Effector memory CD4-positive, alpha-beta T cell (primary cell): ENCODE measurements at places on chromosomes 7 and 10.
A peak's percentile ranks its signal among the peaks of the same experiment; 100 is the strongest.

DNA sequence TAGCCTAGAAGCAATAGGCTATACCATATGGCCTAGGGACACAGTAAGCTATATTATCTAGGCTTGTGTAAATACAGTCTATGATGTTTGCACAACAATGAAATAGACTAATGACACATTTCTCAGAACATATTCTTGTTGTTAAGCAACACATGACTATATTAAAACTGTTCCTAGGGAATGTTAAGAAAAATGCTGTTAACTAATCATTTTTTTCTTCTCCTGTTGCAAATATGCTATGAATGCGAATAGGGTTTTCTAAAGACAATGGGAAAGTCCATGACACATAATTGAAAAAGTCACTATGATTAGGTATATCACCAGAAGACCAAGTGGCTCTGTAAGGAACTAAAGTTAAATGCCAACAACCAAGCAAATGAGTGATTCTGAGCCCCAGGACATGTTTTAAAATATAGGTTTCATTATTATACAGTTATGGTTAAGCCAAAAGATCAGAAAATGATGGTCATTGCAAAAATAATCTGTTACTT lies 454.0 kb upstream of the SORCS1 start:
- no peak for DNase-seq

GRCh38 chr10:34223658-34224057 lies 591.4 kb downstream of the PARD3 start:
- DNase-seq, result no peak

DNA sequence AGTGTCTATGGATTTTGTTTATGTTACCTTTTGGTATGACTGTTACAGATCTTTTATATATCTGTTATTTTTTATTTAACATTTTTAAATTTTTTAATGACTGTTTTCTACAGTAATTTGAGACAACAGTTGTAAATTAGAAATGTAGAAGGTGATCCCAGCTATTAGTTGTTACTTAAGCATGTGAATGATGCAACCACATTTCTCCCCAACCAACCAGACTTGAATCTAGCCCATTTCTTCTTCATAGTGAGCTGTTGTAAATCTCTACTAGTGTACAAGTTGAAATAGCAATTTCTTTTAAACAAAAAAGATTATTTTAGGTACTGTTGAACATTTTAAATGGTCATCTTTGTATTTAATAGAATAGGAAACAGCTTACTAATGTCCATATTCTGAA lies 18.0 kb downstream of the TMEM106B start:
- no peak for DNase-seq

DNA sequence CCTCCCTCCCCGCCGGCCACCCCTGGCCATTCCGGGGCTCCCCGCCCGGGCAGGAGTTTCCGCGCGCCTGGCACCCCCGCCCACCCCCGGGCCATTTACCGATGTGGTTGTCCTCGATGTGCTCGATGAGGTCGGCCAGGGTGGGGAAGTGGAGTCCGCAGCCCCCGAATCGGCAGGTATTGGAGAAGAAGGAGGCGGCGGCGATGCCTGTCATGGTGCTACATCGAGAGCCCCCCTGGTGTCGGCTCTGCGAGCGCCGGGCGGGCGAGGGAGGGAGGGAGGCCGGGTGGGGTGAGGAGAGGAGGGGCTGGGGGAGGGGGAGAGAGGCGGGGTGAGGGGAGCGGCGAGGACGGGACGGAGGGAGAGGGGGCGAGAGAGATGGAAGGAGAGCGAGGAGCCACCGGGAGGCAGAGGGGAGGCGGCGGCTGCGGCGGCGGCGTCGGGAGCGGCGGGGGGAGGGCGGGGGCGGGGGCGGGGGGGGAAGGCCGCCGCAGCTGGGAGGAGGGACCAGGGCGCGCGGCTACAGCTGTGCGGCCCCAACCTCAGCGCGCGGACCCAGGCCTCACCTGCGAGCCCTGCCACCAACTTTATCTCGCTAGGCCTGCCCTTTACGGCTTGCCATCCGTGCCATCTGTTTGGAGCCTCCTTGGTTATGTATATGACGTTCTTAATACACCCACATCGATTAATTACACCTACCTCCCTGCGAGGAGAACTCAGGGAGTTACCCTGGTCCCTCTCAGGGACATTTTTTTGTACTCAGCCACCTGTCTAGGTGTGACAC lies at the start of gene JAZF1:
TSS of gene JAZF1 (minus strand) at position 432 of the 784 bp plus-strand sequence.
- peak; percentile 44 for DNase-seq

- DNase-seq, result no peak
Measured at GRCh38 chr7:147586110-147586509, 1004.5 kb upstream of the C7orf33 start.

- DNase-seq, result no peak
Measured at GRCh38 chr7:36707465-36707864, 16.8 kb downstream of the AOAH start.

DNA sequence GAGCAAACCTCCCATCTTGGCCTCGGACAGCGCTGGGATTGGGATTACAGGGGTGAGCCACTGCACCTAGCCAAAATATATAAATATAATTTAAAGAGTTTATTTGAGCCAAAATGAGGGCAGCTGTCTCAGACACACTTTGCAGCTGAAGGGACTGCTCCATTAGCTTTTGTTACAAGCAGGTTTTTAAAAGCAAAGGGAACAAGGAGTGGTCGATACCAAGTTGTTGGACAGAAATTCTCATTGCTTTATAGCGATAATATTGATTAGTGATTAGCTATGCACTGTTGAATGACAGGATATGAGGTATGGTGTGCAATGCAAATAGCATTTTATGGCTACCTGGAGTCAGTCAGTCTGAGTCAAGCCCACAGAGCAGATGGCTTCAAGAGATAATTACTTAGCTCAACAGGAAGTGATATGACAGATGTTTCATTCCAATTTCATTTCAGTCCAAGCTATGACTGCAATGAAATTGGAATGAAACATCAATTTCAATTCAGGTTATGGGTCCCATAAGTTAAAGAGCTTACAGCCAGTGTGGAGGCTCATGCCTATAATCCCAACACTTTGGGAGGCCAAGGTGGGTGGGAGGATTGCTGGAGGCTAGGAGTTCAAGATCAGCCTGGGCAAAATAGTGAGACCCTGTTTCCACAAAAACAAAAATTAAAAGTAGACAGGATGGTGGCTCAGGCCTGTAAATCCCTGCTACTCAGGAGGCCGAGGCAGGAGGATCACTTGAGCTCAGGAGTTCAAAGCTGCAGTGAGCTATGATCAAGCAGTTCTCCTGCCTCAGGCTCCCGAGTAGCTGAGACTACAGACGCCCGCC lies 23.1 kb downstream of the TYW1 start:
- no peak for DNase-seq

GRCh38 chr10:78212060-78212785 lies 178.6 kb downstream of the RPS24 start:
- no peak for DNase-seq

DNA sequence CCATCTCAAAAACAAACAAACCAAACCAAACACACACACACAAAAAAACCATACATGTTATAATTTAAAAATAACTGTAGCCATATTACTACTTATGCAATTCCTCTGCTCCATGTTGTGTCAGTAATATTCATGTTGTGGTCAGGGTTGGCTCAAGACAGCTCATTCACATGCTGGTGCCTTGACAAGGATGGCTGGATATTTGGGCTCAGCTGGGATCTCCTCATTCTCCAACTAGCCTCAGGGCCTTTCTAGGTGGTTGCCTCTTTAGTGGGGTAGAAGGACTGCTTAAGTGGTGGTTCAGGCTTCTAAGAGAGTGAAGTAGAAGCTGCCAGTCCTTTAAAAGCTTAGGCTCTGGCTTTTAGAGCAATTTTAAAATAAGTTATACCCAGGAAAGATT lies 189.3 kb downstream of the ADRA2A start:
- no peak for DNase-seq

- no peak for DNase-seq
Measured at GRCh38 chr7:142384493-142384922, 126.7 kb upstream of the PRSS58 start.

DNA sequence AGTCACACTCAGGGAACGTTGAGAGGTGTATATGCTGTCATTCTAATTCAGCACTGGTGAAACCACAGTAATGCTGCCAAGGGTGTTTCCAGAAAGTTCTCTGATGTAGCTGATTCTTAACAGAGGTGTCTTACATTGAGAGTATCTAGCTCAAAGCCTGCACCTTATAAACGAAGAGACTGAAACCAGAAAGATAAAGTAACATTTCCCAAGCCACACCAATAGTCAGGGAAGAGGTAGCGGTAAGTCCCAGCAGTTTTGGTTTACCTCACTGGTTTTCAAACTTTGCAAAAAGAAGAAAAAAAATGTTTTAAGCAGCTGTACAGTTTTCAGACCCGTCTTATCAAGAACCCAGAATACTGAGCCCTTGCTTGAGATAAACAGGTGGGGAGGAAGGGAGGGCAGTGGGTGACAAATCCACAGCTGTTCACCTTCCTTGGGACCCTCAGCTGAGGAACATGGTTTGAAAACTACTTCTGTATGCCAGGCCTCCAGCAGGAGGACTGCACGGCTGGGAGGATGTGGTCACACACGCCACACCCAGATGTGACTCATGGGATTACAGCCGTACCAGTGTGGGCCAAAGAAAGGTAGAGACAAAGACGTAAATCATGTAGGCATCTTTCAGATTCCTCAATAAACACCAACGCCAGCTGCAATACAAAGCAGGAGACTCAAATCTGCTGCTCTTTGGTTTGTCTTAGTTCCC lies 63.9 kb upstream of the GSDME start:
- DNase-seq, result peak; percentile 79

DNA sequence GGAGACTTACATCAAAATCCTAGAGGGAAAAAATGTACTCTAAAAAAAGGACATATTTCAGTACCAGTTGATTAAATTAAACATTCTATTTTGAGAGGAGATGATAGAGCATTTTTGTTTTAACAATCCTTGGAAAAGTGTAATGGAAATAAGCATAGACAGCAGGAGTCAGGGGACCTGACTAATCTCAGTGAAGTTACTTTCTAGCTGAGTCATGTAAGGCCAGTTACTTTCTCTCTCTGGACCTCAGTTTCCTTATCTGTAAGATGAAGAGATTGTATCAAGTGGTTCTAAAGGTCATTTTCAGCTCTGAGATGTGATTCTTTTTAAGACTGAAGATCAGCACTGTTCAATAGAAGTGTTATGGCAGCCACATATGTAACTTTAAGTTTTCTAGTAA lies 44.1 kb downstream of the VTI1A start:
- DNase-seq, result no peak

GRCh38 chr10:34520084-34520483 lies 295.0 kb downstream of the PARD3 start:
- no peak for DNase-seq

DNA sequence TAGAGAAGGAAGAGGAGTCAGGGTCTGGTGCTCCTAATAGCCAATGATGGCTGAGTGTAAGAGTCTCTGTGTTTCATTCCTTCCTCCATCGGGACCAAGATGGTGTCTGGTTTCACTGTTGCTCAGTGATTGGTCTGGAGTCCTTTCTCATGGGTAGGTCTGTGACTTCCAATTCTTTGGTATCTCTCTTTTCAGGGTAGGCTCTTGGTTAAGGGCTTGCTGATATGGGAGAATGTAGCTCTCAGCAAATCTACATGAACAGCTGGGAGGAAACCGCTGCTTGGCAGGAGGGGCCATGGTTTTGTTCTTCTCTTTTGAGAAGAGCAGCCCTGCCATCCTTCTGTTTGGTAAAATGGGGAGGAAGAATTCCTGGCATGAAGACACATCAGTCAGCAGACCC lies 209.1 kb upstream of the PODXL start:
- no peak for DNase-seq

DNA sequence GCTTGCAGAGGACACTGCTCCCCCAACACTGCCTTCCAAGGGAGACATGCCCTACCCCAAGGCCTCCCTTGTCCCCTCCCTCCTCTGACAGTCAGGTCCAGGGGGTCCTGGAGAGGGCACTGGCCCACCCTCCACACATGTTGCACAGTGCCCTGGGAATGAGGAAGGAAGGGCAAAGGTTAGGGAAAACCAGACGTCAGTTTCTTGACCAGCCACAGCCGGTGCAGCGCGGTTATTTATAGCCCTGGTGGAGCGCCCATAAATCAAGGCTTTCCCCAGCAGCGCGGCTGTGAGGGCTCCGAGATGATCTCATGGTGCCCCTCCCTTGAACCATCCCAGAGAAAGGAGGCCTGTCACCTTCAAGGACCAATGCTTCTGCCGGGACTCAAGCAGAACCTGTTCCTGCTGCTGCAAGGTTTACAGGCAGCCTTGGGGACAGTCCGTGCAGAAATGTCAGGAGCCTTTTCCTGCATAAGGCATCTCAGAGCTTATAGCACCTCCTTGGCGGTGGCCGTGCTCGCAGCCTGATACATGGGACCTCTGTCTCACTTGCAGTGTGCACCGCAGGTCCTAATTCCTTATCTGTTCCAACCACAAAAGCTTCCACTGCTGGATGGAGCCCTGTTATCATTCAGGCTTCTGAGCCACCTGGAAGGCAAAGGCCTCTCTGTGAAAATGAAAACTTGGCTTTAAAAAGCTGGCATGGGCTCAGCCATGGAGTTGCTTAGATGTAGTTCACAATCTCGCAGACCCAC lies 127.3 kb downstream of the LHPP start:
- no peak for DNase-seq

GRCh38 chr10:1403508-1404322 lies 333.6 kb downstream of the ADARB2 start:
- DNase-seq, result no peak

DNA sequence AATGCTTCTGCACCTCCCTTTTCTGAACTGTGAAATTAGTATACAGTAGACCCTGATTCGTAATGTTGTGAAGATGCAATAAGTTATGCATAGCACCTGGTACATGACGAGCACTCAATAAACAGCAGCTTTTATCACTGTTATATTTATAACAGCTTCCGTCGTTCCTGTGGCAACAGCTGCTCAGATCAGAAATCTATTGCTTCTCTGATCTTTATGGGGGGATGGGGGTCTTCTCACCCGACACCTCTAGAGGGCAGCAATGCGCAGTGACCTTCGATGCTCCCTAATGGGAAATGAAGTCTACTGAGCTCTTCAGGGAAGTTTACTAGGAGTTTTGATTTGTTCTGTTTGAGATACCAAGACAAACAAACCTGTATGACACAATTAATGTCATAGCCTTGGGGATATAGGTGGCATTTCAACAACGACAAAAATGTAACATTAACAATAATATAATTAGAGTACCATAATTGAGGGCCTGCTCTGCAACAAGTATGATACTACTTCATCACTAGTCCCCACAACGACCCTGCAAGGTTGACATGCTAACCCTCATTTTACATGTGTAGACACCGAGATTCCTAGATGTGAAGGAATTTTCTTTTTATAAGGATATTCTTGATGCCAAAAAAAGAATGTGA lies 289.6 kb downstream of the SFMBT2 start:
- DNase-seq, result no peak

- DNase-seq, result no peak
Measured at GRCh38 chr7:126727930-126728391, 524.8 kb downstream of the GRM8 start.

DNA sequence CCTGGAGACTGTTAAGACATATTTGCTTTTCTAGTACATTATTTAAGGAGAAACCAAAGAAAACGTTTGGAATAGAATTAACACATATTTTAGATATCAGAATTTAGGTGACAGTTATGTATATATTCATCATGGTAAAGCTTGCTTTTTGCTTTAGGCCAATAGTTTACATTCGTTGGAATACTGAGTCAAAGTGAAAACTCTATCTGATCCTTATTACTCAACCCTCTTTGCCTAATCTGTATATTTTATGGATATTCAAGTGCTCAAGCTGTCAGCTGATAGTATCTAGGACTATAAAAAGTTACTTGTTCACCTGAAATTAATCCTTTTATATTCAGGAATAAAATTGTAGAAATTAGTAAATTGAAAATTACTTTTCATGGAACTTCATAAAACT lies 61.1 kb downstream of the VPS50 start:
- no peak for DNase-seq

GRCh38 chr7:69035826-69036225 lies 562.4 kb upstream of the AUTS2 start:
- no peak for DNase-seq
